ENCODE measurements at places on chromosomes 13 and 19.

GRCh38 chr13:99619207-99619606, 117.9 kb downstream of the TM9SF2 start:
- DNase-seq = no peak

DNA sequence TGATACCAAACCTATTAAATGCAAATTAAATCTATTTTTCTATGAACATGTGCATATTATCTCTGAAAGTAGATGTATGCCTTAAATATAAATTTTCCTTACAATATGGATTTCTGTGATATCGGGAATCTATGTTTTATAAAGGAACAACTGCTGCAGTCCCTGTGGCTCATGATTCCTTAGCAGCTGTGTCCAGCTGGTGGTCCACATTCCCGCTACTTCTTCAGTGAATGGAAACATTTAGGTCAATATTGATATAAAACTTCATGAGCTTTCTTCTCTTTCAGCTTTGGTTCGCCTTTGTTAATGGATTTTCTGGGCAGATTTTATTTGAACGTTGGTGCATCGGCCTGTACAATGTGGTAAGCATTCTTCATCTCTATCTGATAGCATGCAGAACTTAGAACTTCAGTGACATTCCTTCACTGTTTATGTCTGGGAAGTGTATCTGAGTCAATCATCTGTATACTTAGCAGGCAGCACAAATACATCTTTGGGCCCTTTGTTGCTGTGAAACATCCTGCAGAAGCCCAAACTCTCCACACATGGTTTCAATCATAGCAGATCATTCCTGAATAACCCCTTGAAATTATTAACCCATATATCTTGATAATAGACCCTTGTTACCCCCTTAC, 223.9 kb downstream of the SHISA2 start:
- no peak for DNase-seq

DNA sequence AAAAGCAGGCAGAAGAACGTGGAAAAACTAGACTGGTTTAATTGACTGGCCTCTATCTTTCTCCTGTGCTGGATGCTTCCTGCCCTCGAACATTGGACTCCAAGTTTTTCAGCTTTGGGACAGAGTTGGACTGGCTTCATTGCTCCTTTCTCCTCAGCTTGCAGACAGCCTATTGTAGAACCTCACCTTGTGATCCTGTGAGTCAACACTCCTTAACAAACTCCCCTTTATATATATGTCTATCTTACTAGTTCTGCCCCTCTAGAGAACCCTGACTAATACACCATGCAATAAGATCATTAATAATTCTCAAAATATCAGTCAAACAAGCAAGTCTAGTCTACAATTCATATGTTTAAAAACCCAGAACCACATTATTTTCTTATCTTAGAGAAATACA, 662.4 kb downstream of the TBC1D4 start:
- DNase-seq = no peak

- DNase-seq = no peak
Observed at GRCh38 chr19:50844296-50844935, 10.3 kb upstream of the KLK3 start.

All from GM04503 (cell line).